ENCODE measurements at places on chromosomes 1 and 21.

DNA sequence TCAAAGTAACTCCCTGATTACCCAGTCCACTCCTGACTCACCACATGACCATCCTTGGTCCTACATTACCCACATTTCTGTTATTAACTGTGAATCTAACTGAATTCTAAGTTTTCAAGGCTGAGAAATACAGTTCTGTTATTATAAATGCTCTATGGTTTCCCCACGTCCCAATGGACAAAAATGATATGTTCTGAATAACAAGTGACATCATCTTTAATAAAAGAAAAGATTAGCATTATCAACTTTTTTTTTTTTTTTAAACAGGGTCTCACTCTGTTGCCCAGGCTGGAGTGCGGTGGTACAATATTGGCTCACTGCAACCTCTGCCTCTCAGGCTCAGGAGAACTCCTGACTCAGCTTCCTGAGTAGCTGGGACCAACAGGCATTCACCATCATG lies 59.6 kb downstream of the ZSWIM5 start:
- DNase-seq, result no peak

DNA sequence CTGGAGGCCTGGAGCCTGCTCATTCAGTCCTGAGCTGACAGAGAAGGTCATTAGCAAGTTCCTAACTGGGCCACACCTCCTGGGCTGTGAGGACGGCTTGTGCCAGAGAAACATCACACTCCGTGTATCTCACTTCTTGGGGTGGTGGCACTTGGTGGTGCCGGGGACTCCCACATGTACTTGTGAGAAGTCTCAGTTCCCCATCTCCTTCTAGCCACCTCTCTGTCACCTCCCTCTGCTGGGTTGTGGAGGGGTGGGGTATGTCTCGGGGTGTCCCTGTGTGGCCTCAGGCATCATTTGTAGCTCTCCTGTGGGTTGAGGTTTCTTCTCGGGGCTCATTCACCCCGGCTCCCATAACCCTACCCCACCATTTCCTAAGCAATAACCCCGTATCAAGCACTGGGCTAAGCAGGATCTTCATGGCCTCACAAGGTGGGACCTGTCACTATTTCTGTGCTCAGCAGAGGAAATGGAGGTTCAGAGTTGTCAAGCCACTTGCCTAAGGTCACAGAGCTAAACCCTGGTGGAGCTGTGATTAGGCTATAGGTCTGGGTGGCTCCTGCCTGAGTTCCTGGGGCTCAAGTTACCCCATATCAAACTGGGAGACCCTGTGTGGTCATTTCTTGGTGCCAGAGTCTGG lies 62.5 kb downstream of the UBIAD1 start:
- no peak for DNase-seq

- no peak for DNase-seq
These were observed 1.1 kb upstream of the PCAT6 start for GRCh38 chr1:202809597-202810159.

DNA sequence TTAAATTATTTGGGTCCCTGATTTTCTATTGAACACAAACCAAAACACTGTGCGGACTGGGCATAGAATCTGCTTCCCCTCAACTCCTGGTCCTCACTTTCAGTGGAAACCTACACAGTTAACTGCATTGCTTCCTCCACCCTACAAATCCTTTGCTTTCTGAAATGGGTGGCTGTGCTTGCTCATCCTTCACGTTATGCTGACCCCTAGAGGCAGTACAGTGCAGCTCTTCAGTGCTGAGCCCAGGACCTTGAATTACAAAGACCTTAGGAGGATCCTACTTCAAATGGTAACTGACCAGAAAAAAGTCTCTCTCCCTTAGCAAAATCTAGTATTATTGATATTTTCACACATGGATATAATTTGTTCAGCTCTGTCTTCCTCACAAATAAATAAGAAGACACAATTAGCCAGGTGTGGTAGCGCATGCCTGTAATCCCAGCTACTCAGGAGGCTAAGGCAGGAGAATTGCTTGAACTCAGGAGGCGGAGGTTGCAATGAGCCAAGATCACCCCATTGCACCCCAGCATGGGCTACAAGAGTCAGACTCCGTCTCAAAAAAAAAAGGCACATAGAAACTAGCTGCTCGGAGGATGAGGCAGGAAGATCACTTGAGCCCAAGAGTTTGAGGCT lies 63.4 kb upstream of the L1TD1 start:
- peak; percentile 19 for DNase-seq

DNA sequence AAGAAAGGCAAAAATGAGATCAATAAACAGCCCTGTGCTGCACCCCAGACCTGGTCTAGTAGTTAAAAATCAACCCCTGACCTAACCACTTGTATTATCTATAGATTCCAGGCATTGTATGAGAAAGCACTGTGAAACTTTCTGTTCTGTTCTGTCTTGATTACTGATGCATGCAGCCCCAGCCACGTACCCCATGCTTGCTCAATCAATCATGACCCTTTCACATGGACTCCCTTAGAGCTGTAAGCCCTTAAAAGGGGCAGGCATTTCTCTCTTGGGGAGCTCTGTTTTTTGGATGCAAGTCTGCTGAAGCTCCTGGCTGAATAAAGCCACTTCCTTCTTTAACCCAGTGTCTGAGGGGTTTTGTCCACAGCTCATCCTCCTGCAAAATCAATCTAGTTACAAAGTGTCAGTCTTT lies 24.2 kb upstream of the CD34 start:
- no peak for DNase-seq

- no peak for DNase-seq
These were observed 184.8 kb downstream of the BRINP2 start for GRCh38 chr1:177355575-177355974.

- DNase-seq, result no peak
These were observed 36.1 kb downstream of the ST6GALNAC3 start for GRCh38 chr1:76110666-76111065.

DNA sequence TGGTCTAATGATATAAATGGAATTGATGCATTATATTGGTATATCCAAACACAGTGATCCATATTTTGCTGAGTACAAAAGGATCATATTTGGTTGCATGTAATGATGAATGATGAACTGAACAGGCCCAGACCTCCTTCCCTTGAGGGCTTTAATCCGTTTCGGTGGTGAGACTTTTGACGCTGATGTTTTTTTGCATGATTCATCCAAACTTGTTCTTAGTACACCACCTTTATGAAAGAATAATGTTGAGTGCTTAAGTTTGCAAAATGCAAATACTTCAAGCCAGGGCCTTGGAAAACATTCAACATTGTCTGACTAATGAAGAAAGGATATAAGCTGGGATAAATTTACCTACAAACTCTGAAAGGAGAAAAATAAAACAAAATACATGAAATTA lies 19.2 kb downstream of the HOOK1 start:
- DNase-seq, result no peak

Data from activated naive CD4-positive, alpha-beta T cell treated with Interleukin-2 at 50 U/mL for 16 hours (primary cell).